Pancreas (tissue), 10 donors: ENCODE measurements at places on chromosomes 3 and 15. TPM values are rescaled to one million over a fixed set of nuclear protein-coding genes. Genes with fewer than 3 reads are reported as not detected.

The APOD gene
- 75.7 TPM for polyA plus RNA-seq

GRCh38 chr15:91849749-91850161 lies 3.8 kb upstream of the SLCO3A1 start:
- no peak for DNase-seq

DNA sequence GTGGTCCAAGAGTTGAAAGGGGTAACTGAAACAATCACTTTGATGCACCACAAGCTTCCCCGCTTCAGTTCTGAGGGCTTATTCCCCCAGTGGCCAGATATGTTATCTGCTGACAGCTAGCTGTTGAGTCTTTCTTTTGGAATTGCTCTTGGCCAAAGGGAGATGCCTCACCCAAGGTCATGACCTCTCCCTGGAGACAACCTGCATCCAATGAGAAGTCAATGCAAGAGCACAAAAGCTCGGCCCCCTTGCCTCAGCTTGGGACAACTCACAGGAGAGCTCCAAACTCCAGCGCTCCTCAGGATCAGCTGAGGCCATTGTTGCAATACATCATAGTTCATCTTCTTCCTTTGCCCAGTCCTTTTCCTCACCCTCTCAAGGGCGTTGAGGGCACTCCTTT lies 31.0 kb upstream of the THBS1 start:
- DNase-seq, result no peak

GRCh38 chr3:182644013-182644412 lies 149.3 kb upstream of the ATP11B start:
- DNase-seq, result no peak

- no peak for DNase-seq
Observed at GRCh38 chr3:52128118-52128683, 26.0 kb downstream of the POC1A start.

The ARL8B gene
- 14.6 TPM for polyA plus RNA-seq

The SLC22A13 gene
- 0.23 TPM for polyA plus RNA-seq

The ZIC1 gene
- not detected for polyA plus RNA-seq

DNA sequence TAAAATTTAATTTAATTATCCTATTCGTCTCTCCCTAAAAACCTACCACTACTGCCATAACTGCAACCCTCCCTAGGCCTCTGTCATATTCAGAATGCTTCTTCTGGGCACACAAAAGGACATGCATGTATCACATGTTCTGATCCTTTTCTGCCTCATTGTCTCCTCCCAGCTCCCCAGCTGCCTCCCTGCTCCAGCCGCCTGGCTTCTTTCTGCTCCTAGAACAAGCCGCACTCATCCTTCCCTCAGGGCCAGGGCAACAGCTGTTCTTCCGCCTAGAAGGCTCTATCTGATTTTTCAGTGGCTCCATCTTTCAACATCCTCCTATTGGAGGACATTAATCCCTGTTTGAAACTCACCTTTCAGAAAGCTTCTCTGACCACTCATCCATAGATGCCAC lies 38.6 kb downstream of the TMED3 start:
- DNase-seq, result no peak

DNA sequence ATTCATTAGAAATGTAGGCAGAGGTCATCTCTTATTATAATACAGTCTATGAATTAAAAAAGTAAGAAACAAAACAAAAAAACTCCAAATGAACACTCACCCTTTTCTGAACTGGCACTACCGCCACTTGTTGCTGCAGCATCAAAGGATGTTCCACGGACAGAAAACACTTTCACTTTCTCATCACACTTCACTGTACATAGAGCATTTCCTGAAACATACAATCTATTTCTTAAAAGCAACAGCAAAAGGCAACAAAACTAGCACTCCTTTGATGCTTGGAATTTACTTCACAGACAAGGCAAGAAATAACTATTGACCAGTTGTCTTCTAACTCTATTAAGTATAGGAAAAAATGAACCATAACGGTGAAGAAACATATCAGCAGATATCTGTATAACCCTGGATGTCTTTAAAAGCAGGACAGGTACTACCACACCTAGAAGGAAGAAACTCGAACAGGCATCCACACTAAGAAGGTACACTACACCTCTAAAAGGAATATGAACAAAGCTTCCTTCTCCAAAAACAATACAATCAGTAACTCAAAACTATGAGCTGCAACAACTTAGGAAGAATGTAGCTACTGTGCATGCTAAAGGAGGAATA lies 24.9 kb downstream of the ETFA start:
- no peak for DNase-seq

DNA sequence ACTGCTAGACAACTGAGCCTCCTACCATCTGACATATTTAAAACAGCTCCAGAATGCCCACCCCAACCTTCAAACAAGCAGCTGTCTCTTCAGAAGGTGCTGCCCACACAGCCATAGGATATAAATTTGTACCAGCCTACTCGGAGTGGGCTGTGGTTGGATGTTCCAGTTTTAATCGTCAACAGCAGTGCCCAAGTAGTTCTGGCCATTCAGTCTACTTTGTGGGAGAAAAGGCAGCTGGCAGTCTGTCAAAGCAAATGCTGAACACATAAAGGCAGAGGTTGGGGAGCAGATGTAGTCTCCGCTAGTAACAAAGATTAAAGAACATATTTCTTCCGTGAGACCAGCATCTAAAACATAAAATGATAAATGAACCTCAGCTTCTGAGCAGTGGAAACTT lies 15.9 kb upstream of the ERC2 start:
- DNase-seq, result no peak

The ARHGEF26 gene
- polyA plus RNA-seq, result 5.2 TPM

The FBXW12 gene
- 2.7 TPM for polyA plus RNA-seq
